ENCODE measurements at places on chromosomes 1 and 21.

GRCh38 chr1:185864889-185865517 lies 130.8 kb downstream of the HMCN1 start:
- H3K27me3 ChIP-seq, result no peaks in the 10 kb centered on the region
- DNase-seq, result no peak
- no peak overlapping the region for H3K4me3 ChIP-seq
- no peaks in the 10 kb centered on the region for H3K36me3 ChIP-seq
- no peak overlapping the region for H3K27ac ChIP-seq

DNA sequence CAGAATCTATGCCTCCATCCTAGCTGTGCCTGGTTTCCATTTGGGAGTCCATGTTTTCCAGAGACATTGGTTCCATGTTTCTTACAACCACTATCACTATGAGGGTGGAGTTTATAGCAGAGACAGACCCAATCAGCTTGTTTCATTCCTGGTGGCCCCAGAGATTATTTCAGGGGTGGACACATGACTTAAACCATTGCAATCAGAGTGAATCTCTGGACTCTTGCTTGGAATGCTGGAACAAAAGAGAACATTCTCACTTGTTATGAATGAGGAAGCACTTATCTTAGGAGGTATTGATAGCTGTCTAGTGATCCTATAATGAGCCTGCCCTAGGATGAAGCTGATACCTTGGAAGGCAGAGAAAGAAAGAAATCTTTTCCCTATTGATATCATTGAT lies 250.3 kb downstream of the ATG4C start:
- H3K36me3 ChIP-seq, result no peaks in the 10 kb centered on the region
- H3K27ac ChIP-seq, result no peak overlapping the region
- no peaks in the 10 kb centered on the region for H3K4me1 ChIP-seq
- no peak overlapping the region for H3K4me3 ChIP-seq
- H3K27me3 ChIP-seq, result no peaks in the 10 kb centered on the region

DNA sequence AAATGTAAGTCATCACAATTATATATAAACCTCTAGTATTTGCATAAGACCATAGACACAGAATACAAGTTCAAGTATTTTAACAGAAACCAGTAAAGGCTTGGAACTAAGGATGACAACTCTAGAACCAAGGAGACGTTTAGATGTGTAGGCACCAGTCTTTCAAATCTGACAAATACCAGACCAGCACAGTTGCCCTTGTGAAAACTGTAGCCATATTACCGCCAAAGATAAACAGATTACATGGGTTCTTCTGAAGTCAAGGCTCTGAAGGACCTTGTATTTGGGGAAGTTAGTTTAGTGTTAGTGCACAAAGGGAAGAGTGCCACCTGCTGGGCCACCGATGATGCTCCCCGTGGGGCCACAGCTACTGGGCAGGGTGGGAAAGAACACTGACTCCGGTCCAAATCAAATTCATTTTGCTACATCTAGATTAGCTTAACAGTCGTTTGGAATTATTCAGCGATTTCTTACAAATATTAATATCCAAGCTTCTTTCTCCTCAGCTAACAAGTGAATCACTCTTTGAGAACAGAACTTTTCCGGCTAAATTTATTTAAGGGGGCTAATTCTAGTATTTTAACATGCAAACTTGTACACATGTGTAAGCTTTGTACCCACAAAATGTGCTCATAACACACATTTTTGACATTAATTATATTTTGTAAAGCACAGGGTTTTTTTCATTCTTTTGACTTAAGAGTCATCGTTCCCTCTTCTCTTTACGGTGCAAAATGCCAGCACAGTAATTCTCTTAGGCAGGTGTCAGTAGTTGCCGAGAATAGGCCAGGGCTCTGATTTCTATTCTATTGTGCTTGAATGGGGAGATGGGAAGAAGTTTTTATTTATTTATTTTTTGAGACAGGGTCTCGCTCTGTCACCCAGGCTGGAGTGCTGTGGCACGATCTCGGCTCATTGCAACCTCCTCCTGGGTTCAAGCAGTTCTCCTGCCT lies 8.0 kb upstream of the NIBAN1 start:
- H3K36me3 ChIP-seq, result no peaks in the 10 kb centered on the region
- H3K4me1 ChIP-seq, result no peaks in the 10 kb centered on the region
- no peaks in the 10 kb centered on the region for H3K27me3 ChIP-seq
- H3K4me3 ChIP-seq, result no peak overlapping the region
- peak; percentile 82 for DNase-seq

DNA sequence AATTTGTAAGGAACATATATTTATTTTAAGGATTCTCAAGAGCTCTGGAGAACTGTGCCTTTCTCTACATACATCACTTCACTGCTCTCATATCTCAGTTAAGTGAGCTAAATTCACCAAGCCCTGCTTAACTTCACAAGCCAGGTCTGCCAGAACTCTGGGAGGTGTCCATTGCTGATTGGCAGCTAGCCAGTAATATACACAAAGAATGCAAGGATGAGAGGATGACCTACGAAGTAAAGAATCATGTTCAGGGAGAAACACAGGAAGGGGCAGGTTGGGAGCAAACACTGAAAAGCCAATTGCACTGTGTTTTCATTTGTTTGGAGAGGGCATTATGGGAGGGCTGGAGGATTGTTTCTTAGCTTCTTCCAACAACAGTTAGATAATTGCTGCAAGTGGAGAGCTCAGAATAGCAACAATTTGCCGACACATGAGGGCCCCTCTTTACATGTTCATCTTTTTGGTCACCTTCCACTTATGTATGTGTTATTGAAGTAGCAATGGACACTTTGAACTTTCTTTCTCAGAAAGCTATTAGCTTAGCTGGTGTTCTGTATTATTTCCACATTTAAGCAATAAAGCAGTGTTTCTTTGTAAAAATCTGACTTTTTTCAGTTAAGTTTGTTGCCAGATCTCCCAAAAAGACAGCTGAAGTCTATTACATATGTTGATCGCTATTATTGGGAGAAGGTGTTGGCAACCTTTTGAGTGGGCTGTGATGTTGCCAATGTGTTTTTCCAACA lies 254.8 kb downstream of the LTN1 start:
- DNase-seq, result no peak
- H3K36me3 ChIP-seq, result no peaks in the 10 kb centered on the region
- peak overlapping the region; percentile 72 for H3K27ac ChIP-seq
- peaks cover 26% of the 10 kb centered on the region for H3K4me1 ChIP-seq
- H3K4me3 ChIP-seq, result no peak overlapping the region

DNA sequence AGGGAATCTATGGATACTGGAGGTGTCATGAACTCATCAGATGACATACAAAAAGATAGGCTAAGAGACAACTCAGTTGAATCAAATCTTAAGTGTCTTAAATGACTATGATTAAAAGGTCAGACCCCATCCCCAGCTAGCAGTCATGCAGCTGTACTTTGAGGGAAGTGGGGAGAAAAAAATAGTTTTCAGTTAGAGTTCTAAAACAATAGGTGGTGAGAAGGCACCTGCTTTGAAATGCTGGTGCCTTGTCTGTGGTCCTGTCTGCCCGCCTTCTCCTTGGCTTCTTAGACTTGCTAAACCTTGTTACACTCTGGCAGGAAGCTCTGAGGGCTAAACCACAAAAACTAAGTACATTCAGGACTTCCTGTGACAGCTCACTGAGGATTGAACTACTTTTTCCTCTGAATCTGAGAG lies 15.3 kb downstream of the CD2 start:
- no peak overlapping the region for H3K4me3 ChIP-seq
- no peaks in the 10 kb centered on the region for H3K4me1 ChIP-seq
- DNase-seq, result no peak
- H3K36me3 ChIP-seq, result no peaks in the 10 kb centered on the region
- no peaks in the 10 kb centered on the region for H3K27me3 ChIP-seq

GRCh38 chr1:229836324-229836723 lies 210.3 kb downstream of the URB2 start:
- no peak for DNase-seq
- no peaks in the 10 kb centered on the region for H3K36me3 ChIP-seq
- H3K4me1 ChIP-seq, result no peaks in the 10 kb centered on the region

DNA sequence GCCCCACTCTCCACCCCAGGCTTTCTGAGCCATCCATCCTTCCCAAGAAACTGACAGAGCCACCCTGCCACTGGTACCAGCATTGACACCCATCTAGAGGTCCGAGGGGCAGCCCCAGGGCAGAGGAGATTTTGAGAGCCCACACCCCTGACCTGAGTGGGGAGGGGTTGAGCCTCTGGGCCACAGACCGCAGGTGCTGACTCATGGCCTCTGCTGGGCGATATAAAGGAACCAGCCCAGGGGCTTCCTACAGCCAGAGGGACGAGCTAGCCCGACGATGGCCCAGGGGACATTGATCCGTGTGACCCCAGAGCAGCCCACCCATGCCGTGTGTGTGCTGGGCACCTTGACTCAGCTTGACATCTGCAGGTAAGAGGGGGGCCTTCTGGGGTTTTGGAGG lies at the start of gene PADI4:
PADI4 (plus strand) TSS at position 252 of the 400 bp plus-strand sequence; CDS start at position 278, 26 bp downstream.
- H3K27ac ChIP-seq, result no peak within 1 kb of the TSS
- DNase-seq, result no peak
- H3K4me3 ChIP-seq, result no peak within 1 kb of the TSS
- no peaks in the 10 kb centered on the region for H3K27me3 ChIP-seq
- H3K36me3 ChIP-seq, result no peaks in the 10 kb centered on the region

DNA sequence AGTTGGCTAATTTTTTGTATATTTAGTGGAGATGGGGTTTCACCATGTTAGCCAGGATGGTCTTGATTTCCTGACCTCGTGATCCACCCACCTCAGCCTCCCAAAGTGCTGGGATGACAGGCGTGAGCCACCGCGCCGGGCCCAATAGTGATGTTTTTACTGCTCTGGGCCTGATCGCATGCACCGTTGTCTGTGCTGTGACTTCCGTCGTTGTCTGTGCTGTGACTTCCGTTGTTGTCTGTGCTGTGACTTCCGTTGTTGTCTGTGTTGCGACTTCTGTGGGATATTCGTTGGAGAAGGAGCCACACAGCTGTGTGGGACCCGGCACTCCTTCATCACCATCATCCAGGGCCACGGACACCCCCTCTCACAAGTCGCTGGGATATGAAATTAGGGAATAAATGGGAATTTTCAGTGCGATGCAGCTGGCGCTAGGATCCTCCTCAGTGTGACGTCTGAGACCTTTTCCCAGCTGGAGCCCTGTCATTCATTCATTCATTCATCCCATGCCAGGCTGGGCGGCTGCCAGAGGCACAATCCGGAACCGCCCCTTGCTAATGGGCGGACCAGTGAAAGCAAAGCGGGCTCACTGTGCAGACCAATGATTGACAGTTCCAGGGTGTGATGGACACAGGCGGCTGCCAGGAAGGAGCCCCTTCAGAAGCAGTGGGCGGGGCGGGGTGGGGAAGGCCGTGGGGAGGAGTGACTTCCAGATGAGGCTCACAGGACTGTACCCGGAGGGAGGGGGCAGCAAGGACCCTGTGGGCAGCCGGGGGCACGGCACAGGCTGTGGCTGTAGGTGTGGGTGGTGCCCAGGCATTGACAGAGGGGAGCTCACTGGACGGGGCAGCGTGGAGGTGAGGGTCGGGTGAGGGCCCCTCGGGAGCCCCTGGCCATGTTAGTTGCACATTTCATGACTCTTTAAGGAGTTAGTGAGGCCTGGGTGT lies 48.9 kb downstream of the PRKCZ start:
- H3K27me3 ChIP-seq, result no peaks in the 10 kb centered on the region
- H3K27ac ChIP-seq, result no peak overlapping the region
- no peak for DNase-seq

DNA sequence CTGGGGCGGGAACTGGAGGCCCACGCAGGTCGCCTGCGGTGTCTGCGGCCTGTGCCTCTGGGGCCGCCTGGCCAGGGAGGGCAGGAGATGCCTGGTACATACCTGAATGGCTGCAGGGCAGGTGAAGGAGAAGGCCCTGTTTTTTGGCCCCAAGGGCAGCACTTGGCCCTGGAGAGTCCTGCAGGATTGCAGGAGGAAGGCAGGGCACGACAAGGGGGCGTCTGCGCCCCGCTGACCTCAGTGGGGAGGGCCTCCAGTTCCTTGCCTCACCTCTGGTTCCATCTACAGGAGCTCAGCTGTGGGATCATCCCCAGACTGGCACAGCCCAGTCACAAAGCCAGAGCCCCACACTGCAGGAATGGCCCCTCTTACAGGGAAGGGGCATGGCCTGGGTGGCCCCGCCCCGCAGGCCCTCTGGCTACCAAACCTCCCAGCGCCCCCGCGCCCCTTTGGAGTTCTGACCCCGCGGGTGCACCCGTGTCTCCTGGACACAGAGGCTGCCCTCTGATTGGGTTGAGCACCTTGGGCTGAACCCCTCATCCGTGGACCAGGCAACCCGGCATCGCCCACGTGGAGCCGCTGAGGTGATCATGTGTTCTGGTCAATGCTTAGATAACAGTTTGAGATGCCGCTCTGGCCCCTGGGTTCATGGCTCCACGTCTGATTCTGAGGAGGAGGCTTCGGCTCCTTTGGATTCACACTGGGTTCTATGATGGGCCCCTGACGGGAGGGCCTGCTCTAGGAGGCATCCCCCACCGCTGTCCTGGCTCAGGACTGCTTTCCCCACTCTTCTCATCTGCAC lies 1.3 kb upstream of the PEX10 start:
- no peak overlapping the region for H3K4me3 ChIP-seq
- peaks cover 32% of the 10 kb centered on the region for H3K4me1 ChIP-seq
- no peak for DNase-seq
- H3K27me3 ChIP-seq, result no peaks in the 10 kb centered on the region
- H3K36me3 ChIP-seq, result no peaks in the 10 kb centered on the region

DNA sequence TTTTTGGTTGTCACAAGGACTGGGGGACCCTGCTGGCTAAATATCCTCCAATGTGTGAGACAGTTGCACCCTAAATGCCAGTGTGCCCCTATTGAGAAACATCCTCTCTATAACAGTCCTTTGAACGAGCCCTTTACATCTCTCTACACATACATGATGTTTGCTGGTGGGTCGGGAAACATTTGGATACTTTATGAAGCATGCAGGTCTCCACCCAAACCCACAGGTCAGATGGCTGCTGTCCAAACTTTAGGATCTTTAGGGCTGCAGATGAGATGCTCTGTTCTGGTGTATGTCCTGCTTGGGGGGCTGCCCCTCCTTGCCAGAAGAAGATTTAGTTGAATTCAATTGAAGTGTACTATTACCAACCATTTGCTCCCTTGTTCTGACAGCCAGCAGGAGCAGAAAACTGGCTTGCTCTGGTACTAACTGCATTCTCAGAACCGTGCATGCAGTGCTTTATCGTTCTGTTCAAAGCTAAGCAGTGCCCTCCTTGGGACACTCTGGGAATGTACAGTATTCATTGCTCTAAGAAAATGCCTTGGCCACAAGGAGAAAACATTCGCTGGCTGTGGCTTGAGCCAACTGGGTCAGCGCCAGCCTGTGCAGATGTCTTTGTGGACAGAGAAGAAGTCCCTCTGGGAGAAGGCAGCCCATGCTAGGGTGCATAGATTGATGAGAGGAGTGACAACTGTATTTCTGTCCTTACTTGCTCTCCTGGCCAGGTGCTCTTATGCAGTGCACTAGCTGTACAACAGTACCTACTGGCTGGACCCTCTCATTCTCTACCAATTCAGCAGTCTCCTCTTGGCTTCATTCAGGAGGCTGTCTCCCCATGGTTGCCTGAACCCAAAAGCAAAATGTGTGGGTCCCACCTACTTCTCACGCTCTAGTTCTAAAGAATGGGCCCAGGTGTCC lies 61.4 kb upstream of the DIRAS3 start:
- H3K4me1 ChIP-seq, result no peaks in the 10 kb centered on the region
- no peaks in the 10 kb centered on the region for H3K27me3 ChIP-seq
- DNase-seq, result no peak
- H3K27ac ChIP-seq, result no peak overlapping the region
- H3K36me3 ChIP-seq, result no peaks in the 10 kb centered on the region
- H3K4me3 ChIP-seq, result no peak overlapping the region
